Stimulated activated CD4-positive, alpha-beta T cell treated with anti-CD3 and anti-CD28 coated beads, Interleukin-1b, Interleukin-23, amount 100 ng/mL, for 1 hour (primary cell): ENCODE measurements at places on chromosomes 2 and 18.

DNA sequence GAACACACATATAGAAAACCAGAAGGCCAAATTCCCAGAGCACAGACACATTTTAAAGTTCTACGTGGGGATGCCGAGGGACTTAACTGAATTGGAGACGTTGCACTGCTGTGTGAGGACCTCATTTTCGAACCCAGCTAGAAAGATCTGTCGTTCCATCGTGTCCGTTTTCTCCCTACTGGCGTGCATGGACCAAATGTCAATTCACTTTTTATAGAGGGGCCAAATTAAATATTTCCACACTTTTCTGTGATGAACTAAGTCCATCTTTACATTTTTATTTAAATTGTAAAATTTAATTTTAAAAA, 692 bp upstream of the TSHZ1 start:
- DNase-seq = no peak

- no peak for DNase-seq
These were observed 115.5 kb upstream of the CHAC2 start for GRCh38 chr2:53652131-53652530.

GRCh38 chr2:176187899-176188773, at the start of gene HOXD1:
TSS of gene HOXD1 (plus strand) at chr2:176188668. CDS start at chr2:176188802, 134 bp downstream.
- DNase-seq = no peak

GRCh38 chr2:163414121-163414520, 321.7 kb downstream of the FIGN start:
- no peak for DNase-seq

- DNase-seq = no peak
These were observed 389.2 kb downstream of the FBXO15 start for GRCh38 chr18:73758446-73758845.

DNA sequence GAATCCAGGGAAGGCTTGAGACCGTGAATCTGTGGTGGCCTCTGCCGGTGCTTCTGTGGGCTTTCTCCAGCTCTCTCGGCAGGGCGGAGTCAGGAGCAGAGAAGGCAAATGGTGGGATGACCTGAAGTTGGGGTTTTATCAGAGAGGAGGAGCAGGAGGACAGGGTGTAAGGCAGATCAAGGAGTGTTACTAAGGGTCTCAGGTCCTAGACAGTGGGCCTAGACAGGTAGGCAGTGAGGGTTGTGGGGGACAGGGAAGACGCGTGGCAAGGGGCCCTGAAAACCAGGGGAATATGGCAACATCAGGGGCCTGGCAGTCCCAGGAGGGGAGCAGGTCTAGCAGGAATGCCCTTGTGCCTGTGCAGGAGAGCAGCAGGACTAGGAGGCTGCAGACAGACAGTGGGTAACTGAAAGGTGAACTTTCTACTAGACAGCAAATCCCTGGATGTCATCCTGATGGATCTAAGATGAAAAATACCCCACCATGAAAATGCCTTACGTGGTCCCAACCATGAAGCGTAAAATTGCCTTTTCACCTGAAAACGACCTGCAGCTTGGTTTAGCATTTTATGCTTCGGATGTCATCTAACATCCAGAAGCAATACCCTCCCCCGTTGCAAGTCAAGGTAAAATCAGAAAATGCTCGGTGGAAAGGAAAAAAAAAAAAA, 42.1 kb downstream of the SRSF7 start:
- no peak for DNase-seq

GRCh38 chr2:238571661-238572372, 145.1 kb downstream of the ASB1 start:
- no peak for DNase-seq

DNA sequence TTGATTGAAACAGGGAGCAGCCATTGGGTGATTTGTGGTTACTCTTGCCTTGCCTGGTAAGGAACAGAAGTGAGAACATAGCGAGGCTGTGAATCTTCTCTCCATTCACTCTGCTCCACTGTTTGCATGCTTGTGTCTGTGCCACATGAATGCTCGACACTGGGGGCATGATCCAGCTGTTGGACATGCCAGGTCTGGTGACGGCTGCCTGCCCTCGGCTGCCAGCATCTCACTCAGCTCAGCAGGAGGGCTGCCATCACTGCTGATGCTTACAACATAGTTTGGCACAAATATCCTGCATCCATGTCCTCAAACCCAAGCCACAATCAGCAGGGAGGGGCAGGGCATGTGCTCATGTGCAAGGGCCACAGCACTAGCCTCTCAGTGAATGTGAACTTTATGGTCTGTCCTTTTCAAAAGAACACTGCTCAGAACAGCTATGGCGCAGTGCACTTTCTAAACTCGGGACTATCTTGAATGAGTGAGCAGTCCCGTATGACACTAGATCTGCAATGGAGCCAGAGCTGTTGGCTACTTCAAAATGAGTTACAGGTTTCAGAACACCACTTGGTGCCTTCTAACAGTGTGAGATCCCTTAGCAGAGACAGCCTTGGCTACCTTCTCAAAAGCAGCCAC, 126.3 kb downstream of the NRP2 start:
- no peak for DNase-seq

- DNase-seq = no peak
These were observed 110.8 kb upstream of the NRP2 start for GRCh38 chr2:205571360-205571959.

DNA sequence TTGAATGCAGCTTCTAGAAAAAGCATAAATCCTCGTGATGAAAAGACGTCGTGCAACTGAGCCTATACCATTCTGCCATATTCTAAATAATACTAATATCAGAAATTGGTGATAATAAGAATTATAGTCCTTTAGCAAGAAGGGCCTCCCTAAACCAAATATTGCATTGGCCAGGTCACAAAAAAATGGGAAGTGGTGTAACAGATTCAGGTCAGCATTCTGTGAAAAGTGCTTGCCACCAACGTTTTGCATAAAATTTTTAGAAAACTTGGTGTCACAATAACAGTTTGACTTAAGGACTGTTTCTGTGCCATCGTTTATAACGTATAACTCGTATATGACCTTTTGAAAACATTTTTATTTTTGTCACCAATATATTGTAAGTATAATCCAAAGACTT, 603.6 kb downstream of the CPS1 start:
- no peak for DNase-seq

DNA sequence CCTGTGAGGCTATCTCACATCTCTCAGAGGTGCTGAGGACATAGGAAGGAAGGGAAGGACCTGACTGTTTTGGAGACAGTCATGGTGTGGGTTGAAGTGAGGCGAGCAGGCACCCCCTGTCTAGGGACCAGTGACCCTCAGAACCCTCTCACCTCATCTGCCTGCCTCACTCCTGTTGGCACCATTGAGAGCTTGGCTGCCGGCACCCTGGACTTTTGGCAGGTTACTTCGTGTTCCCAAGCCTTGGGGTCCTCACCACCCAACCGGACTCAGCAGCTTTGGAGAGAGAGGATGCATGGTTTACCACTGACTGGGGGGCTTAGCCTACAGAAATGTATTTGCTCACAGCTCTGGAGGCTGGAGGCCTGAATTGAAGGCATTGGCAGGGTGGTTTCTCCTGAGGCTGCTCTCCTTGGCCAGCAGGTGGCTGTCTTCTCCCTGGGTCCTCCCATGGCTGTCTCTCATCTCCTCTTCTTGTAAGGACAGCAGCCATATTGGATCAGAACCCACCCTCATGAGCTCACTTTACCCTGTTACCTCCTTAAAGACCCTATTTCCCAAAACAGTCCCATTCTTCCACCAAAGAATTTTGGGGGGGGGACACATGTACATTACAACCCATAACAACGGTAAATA, 142.0 kb downstream of the TSN start:
- DNase-seq = no peak

DNA sequence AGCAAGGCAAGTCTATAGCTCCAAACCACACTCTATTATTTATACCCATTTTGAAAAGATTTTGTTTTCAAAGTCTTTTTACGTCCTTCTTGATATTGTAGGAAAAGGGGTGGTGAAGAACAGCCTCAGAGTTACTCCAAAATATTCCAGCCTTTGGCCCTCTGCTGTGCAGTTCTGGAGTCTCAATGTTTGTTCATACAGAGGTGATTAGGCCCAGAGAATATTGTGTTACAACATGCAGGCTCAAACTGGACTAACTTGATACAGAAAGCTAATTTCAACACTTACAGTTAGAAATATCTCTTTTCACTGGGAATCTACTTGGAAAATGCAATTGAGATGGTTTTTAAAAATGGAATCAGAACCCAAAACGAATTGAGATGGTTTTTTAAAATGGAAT, 40.4 kb upstream of the SLC25A52 start:
- DNase-seq = no peak

GRCh38 chr18:42458226-42458625, 503.2 kb downstream of the PIK3C3 start:
- no peak for DNase-seq

DNA sequence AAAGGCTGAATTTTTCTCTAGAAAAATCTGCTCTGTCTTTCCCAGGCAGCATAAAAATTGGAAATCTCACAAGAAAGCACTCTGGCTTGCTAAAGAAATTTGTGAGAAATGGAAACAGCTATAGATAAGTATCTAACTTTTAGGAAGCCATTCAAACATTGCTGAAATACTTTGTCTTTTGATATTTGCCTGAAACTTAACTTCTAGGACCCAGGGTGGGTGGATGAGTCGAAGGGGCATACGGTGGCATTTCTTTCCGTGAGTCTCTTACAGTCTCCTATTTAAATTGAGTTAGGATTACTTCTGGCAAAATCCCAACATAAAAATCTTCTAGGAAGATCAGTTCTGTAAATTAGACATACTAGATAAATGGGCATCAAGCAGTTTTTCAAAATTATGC, 532 bp upstream of the COL3A1 start:
- no peak for DNase-seq
